ENCODE measurements at places on chromosomes 1 and 21. TPM values are rescaled to one million over a fixed set of nuclear protein-coding genes. Genes with fewer than 3 reads are reported as not detected.

Gene RGS13
- not detected for total RNA-seq

Gene PRKACB
- 35.3 TPM for total RNA-seq

Gene ALX3
- not detected for total RNA-seq

DNA sequence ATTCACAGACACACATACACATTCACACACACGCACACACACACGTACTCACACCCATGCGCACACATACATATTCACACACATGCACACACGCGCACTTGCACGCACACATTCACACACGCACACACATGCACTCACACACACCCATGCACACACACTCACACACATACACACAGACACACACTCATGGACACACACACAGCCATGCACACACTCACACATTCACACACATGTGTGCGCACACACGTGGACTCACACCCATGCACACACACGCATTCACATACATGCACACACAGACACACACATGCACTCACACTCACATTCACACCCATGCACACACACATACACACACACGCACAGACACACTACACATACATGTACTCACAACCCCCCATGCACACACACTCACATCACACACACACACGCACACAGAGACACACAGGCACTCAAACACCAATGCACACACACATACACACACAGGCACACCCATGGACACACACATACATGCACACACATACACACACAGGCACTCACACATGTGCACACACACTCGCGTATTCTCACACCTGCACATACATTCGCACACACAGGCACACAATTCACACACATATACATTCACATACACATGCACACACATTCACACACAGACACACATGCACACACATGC lies 589.1 kb downstream of the PTPRU start:
- H3K4me3 ChIP-seq, result no peak overlapping the region
- H3K27ac ChIP-seq, result no peak overlapping the region
- H3K27me3 ChIP-seq, result peaks cover 5% of the 10 kb centered on the region
- DNase-seq, result no peak
- H3K4me1 ChIP-seq, result no peaks in the 10 kb centered on the region
- H3K36me3 ChIP-seq, result no peaks in the 10 kb centered on the region

GRCh38 chr1:83697961-83698360 lies 301.0 kb downstream of the TTLL7 start:
- no peak overlapping the region for H3K27ac ChIP-seq
- H3K4me1 ChIP-seq, result peaks cover 14% of the 10 kb centered on the region
- H3K36me3 ChIP-seq, result no peaks in the 10 kb centered on the region
- no peak for DNase-seq
- no peak overlapping the region for H3K4me3 ChIP-seq

GRCh38 chr1:153251988-153252387 lies 7.5 kb upstream of the LORICRIN start:
- peaks cover 4% of the 10 kb centered on the region for H3K27me3 ChIP-seq
- H3K4me1 ChIP-seq, result no peaks in the 10 kb centered on the region
- no peak for DNase-seq
- no peaks in the 10 kb centered on the region for H3K36me3 ChIP-seq
- no peak overlapping the region for H3K27ac ChIP-seq

DNA sequence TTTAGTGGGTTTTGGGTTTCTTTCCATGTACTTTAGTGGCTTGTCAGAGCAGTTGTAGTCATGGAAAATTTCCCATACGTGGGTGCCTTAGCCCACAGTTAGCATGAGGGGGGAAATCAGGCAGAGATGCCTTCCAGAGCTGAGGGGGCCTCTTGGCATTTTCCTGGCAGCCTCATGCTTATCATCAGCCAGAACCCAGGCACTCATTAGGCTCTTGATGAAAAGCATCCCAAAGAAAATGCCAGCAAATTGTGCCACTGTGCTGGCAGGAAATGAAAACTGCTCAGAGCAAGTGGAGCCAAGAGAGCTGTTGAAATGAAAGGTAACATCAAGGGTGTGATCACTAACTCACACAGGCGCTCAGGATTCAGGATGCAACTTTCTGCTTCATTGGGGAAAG lies 128.0 kb downstream of the TNNI3K start:
- H3K36me3 ChIP-seq, result no peaks in the 10 kb centered on the region
- DNase-seq, result no peak
- no peaks in the 10 kb centered on the region for H3K27me3 ChIP-seq
- no peak overlapping the region for H3K4me3 ChIP-seq
- no peak overlapping the region for H3K27ac ChIP-seq
- H3K4me1 ChIP-seq, result no peaks in the 10 kb centered on the region

DNA sequence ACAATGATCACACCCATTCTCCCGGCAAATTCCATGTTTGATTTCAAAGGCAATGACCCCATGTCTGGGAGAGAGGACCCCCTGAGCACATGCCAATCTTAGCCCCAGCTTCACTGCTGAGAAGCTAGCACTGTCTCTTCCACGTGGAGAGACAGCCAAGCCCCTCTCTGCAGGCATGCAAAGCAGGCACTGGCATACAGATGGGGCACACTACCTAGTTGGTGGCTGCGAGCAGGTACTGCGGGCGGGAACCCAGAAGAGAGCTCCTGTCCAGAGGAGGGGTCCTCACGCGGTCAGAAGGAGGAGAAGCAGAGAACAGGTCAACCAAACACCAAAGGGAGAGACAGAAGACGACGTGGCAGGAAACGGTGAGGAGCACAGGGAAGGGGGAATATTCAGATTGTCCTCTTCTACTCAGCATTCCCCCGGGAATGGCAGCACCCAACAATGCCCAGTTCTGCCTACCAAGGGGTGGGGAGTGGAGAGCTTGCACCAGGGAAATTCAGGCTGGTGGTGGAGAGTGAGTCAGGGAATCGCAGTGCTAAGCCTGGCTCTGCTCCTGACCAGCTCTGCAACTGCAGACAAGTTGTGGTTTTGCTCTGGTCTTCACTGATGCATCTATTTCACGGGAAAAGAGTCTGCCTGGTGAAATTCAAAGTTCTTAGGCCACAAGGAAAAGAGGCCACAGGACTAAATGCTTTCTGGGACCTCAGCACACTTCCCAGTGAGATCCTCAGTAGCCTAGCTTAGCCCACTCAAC lies 48.1 kb upstream of the GOLT1A start:
- H3K36me3 ChIP-seq, result no peaks in the 10 kb centered on the region
- no peak for DNase-seq

DNA sequence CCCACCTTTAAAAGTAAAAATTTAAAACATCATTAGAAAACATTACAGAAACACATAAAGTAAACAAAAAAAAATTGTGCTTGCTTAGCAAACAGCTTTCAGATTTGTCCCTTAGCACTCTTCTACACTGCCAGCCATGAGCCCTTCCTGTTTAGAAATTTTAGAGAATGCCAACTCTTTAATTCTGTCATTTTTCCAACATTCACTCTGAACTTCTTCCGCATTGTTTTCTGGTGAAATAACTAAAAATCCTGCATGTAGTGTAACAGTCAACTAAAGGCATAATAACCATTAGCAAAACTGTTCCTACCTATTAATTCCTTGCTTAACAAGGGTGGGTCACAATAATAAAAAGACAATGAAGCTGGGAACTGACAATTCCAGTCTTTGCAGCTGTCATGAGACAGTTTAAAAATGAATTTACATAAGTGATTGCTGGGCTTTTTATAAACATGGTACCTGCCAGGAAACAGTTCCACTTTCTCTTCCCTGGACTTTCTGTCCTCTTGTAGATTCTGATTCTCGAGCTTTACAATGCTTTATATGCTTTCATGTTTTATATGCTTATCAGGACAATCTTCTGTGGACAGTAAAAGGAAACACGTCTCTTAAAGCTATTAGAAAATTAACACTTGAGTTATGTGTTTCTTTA lies 19.0 kb downstream of the GNG12 start:
- H3K27ac ChIP-seq, result peak overlapping the region; percentile 52
- no peaks in the 10 kb centered on the region for H3K27me3 ChIP-seq
- H3K36me3 ChIP-seq, result peaks cover 7% of the 10 kb centered on the region
- no peak for DNase-seq

- no peaks in the 10 kb centered on the region for H3K36me3 ChIP-seq
- H3K4me1 ChIP-seq, result peaks cover 20% of the 10 kb centered on the region
- H3K27ac ChIP-seq, result peak overlapping the region; percentile 14
- no peaks in the 10 kb centered on the region for H3K27me3 ChIP-seq
- no peak for DNase-seq
- no peak overlapping the region for H3K4me3 ChIP-seq
Observed at GRCh38 chr1:246067432-246068216, 439.5 kb downstream of the SMYD3 start.

GRCh38 chr1:48803474-48803873 lies 26.8 kb upstream of the BEND5 start:
- H3K36me3 ChIP-seq, result no peaks in the 10 kb centered on the region
- H3K4me1 ChIP-seq, result no peaks in the 10 kb centered on the region
- H3K27ac ChIP-seq, result no peak overlapping the region
- no peak overlapping the region for H3K4me3 ChIP-seq

- peak; percentile 88 for DNase-seq
- H3K27me3 ChIP-seq, result peaks cover 4% of the 10 kb centered on the region
- H3K4me1 ChIP-seq, result peaks cover 37% of the 10 kb centered on the region
- peak overlapping the region; percentile 83 for H3K27ac ChIP-seq
- H3K36me3 ChIP-seq, result no peaks in the 10 kb centered on the region
Observed at GRCh38 chr1:94418664-94419655, 771 bp downstream of the ABCD3 start.

- H3K4me1 ChIP-seq, result peaks cover 2% of the 10 kb centered on the region
- H3K27ac ChIP-seq, result no peak overlapping the region
- no peak overlapping the region for H3K4me3 ChIP-seq
- H3K36me3 ChIP-seq, result no peaks in the 10 kb centered on the region
Observed at GRCh38 chr1:150179867-150180266, 30.2 kb downstream of the PLEKHO1 start.

DNA sequence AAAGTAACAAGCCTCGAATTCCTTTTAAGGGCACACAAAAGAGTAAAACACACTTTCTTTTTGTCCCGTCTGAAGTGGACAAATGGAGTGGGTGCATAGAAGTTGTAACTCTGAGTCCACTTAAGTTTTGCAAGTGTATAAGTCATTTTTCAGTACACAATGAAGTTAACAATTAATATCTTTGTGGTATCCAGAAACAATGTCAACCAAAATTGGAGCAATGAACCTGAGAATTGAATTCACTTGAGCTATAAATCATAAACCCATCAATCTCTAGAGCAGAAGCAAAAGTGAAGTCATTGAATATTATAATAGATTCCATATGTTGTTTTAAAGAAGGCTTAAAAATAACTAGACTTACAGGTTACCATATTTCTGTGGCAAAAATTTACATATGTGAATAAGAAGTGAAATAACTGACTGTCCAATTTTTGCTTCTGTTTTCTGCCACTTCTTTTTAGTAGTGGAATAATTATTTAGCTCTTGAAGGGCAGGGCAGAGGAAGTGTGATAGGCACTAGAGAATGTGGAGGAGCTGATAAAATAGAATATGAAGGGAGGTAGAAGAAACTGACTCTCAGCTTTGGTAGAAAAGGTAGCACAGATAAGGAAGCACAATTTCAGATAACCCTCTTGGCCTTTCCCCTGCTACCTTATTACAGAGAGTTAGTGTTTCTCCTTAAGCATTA lies 73.9 kb upstream of the RGL1 start:
- H3K4me1 ChIP-seq, result peaks cover 19% of the 10 kb centered on the region
- H3K27ac ChIP-seq, result no peak overlapping the region
- no peaks in the 10 kb centered on the region for H3K27me3 ChIP-seq
- H3K36me3 ChIP-seq, result no peaks in the 10 kb centered on the region
- H3K4me3 ChIP-seq, result no peak overlapping the region
- DNase-seq, result no peak

DNA sequence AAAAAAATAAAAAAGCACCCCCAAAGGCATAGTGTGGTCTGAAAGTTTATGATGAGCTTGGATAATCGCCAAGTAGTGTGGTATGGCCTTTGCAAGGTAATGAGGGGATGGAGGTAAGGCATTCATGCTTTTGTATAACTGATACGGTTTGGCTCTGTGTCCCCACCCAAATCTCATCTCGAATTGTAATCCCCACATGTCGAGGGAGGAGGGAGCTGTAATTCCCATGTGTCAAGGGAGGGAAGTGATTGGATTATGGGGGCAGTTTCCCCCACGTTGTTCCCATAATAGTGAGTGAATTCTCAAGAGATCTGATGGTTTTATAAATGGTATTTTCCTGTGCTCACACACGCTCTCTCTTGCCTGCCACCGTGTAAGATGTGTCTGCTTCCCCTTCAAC lies 215.5 kb downstream of the NFIA start:
- H3K4me1 ChIP-seq, result peaks cover 66% of the 10 kb centered on the region
- no peak overlapping the region for H3K4me3 ChIP-seq

- H3K27me3 ChIP-seq, result no peaks in the 10 kb centered on the region
- H3K4me3 ChIP-seq, result no peak overlapping the region
- H3K27ac ChIP-seq, result no peak overlapping the region
Observed at GRCh38 chr1:6273380-6273891, 12.5 kb upstream of the GPR153 start.
